ENCODE measurements at places on chromosomes 7 and 10.
A peak's percentile ranks its signal among the peaks of the same experiment; 100 is the strongest.

DNA sequence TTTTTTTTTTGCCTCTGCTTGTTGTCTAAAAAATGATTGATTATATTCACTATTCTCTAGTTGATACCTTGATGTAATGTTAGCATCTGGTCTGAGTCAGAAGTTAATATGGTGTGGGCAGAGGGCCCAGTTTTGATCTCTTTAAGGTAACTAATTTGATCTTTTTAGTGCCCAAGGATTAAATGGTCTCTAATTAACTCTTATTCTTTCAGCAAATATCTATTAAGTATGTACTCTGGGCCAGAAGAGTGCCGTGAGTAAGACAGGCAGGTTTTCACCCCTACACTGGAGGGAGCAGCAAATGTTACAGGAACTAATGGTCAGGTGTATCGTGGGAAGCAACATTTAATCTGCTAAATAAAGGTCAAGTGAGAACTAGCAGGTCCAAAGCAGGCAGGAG is 144.6 kb upstream of the COL1A2 start:
- no peak for DNase-seq

DNA sequence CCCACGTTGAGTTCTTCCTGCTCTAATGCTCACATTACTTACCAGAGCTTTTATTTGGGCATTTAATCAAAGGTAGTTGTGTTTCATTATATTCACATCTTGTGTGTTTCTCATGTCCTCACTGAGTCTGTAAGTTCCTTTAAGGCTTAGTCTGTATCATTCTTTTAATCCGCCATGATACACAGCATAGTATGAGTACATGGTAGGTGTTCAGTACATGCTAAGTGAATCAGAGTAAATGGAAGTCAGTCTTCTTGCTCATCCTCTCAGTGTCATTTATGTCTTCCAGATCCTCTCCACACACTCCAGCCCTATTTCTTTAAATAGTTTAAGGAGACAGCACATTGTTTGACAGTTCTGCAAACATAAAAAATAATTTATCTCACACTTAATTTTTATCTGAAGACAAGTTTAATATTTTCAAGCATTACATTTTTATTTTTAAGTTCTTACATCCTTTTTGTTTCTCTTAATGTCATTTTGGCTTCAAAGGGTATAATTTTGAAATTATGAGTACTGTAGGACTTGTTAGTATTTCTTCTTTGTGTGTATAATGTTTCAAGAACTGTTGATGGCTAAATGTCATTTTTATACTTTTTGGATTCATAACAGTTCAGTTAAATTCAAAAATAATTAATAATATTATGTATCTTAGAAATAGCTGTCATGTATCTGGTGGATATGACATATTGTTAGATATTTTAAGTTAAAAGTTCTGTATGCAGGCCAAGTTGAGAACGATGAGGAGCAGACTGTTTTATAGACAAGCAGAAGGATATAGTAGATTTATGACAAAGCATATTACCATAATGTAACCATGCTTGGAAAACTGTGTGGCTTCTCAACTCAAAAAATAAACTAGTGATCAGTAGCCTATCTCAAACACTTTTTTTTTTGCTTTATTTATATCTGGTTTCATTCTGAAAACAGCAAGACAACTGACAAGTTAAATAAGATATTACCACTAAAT is 342.7 kb downstream of the LRMDA start:
- DNase-seq: no peak

DNA sequence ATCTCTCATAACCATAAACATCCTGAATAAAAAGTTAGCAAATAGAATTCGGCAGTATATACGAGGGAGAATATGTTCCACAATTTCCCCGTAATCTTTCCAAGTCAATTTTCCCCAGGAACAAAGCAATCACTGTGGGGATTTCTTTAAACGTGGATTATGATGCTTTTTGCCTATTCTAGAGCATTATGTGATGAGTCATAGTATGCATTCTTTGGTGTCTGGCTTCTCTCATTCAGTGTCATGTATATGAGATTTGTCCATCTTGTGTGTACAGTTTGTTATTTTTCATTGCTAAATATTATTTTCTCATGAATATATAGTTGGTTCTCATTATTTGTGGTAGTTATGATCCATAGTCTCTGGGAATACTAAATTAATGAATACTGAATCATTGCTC is 9.9 kb upstream of the OR9A4 start:
- no peak for DNase-seq

DNA sequence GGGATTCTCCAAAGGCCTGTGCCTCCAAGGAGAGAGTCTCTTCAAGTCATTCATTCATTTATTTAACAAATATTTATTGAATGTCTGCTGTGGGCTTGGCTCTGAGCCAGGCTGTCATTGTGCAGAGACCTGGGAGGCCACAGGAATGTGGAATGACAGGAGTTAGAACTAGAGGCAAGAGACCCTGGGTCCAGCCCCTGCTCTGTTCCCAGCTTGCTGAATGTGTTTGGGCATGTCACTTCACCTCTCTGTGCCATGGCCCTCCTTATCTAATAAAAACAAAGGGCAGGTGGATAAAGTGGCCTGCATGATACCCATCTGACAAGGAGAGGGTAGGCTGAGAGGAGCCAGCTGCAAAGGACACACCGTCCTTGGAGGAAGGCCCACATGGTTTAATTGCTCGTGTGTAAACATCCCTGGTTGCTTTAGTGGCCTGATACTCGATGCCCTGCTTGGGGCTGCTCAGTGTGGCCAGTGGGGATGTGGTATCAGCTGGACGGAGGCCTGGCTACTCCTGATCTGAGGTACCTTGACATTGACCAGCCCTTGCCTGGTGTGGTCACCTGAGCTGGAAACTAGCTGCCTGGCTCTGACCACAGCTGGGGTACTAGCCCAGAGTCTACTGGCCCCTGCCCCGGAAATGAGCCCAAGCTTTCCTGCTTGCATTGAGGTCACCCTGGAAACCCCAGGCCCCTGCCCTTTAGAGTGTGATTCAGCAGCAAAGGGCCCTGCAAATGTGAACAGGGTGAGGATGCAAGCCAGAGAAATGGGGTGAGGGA is 116.2 kb downstream of the CDH23 start:
- no peak for DNase-seq

- peak; percentile 80 for DNase-seq
Measured at GRCh38 chr10:123583639-123584418, 82.3 kb upstream of the GPR26 start.

DNA sequence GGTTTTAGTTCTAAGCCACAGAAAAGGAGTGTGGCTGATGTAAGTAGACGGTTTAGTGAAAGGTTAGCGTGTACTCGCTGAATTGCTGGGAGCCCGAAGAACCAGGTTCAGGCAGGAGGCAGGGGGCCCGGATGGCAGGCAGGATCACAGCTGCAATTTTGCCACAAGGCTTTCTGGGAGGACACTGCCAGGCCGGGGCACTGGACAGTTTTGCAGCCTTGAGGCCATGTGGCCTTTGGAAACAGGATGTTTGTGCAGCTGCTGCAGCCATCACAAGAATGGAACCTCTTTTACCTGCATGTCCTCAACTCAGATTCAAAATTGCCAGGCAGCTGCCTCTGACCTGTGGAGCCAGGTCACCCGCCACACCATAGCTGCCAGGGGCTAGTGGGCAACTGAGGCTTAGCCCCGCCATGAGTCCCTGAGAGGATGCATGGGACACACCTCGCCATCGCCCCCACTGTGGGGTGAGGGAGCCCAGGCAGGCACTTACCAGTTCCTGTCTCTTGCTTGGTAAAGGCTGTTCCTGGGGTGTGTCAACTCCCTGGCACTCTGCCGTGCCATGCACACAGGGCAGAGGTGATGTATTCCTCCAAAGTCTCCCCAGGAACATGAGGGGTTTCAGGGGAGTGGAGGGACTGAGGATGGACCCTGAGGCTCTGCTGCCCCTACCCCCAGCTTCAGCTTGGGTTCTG is 188.6 kb downstream of the RPS24 start:
- no peak for DNase-seq

DNA sequence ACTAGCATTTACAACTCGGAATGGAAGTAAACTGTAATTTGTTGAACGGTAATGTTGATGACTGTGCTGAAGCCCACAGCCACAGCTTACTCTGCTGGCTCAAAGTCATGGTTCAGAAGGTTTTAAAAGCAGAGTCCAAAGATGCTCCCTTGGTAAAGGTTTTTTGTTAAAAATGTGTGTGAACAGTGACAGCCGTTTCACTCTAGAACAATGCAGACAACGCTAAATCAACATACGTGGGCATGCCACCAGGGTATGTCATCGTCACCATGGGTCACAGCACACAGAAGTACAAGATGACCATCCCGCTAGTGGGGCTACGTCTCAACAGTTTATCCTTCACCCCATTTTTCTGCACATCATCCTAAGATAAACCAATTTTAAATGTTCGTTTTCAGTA is 106.5 kb upstream of the LANCL2 start:
- DNase-seq: no peak

All from NCI-H2171 (cell line).